ENCODE measurements at places on chromosomes 7 and 10.

DNA sequence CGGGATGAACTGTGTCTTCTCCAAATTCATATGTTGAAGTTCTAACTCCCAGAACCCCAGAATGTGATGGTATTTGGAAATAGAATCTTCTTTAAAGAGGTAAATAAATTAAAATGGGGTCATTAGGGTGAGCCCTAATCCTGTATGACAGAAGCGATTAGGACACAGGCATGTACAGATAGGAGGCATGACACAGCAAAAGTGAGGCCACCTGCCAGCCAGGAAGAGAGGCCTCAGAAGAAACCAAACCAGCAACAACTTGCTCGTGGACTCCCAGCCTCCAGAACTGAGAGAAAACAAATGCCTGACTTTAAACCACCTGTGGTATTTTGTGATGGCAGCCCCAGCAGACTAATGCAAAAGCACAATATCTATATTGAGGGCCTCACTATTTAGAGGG, 214.3 kb downstream of the NEBL start:
- DNase-seq = no peak

DNA sequence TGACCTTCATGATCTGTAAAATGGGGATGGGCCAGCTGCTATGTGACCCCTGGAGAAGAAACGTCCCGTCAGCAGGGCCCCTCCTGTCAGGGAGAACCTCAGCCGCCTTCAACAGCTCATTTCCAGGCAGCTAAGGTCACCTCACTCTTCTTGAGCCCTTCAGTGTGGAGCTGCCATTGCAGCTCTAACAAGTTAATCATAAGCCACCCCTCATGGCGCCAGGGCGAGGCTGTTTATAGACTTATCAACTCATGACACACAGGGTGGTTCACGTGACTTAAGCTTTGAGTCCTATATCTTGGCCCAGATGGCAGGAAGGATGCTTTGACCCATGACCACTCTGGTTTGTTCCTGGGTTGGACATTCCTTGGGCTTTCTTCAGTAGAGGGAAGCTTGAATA, 315.1 kb downstream of the TNS3 start:
- DNase-seq = no peak

DNA sequence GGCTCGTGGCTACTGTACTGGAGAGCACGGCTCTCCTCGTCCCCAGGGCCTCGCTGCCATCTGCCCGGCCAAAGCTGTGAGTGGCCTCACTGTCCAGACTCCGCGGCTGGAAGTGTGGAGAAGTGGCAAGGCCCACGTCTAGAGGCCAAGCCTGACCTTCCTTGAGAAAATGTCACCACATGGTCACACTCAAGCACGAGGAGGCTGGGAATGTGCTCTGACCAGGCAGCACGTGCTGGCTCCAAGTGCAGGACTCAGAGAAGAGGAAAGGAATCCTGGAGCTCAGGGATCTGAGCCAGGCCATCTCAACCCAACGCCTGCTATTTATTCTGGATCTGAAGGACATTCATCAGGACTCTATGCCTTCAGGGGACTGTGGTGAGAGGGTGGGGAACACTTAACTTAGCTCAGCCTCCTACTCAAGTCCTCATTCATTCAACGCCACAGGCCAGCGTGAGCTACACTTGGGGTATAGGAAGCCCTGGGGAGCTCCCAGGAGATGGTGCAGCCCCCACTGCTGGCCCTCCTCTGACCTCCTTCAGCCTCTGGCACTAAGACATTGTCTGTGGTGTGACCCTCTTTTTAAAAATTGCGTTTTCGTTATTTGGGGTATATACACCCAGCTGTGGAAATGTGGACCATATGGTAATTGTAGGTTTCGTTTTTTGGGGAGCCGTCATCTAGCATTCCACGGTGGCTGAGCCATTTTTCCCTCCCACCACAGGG, 29.0 kb downstream of the EN2 start:
- DNase-seq = no peak

- no peak for DNase-seq
These were observed 806.2 kb downstream of the CNTNAP2 start for GRCh38 chr7:146922782-146923181.

DNA sequence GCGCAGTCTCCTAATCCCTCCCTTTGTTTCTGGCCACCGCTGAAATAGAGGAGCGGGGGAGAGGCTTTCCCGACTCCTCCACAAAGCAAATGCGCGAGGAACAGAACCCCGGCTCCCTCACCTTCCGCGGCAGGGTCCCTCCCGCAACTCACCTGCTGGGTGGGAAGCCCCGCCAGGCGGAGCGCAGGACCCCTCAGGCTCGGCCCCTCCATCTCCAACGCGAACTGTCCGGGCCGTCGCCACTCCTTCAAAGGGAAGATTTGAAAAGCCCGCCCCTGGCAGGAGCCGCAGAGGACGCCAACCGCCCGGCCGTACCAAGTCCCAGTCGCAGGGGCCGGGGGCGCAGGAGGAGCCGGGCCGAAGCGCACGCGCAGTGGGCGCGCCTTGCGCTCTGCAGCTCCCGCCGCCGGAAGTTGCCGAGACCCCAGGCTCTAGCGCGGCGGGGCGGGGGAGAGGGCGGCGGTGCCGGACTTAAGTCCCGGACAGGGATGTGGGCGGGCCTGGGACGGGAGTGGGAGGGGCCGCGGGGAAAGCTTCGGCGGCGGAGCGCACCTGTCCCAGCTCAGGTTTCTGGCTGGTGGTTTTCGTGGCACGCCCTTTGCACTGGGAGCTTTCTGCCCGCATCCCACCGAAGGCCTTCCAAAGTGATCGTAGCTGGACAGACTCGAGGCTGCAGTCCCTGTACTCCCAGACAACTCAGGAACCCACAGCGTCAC, at the start of gene RTKN2:
Gene RTKN2, minus strand, starts transcription at position 446 of the 716 bp plus-strand sequence. Its CDS starts 234 bp downstream, at position 212.
- DNase-seq = peak; percentile 85

- DNase-seq = no peak
These were observed 13.1 kb downstream of the RPA3 start for GRCh38 chr7:7705318-7705717.

- DNase-seq = no peak
These were observed 545.1 kb downstream of the SH2D4B start for GRCh38 chr10:81082621-81083376.

DNA sequence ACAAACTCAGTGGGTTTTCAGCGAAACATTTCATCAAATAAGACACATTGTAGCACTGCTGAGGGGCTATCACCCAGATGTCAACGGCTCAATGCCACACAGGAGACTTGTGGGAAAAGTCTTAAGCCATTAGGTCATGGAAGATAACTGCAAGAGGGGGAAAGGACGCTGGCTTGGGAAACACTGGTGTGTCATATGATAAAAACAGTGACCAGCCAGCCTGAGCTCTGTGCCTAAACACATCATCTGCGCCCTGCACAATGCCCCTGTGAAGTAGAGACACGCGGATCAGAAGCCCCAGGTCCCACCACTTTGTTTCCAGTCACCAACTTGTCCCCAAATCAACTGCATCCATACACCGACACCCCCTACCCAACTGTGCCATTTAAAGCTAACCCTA, 116.7 kb downstream of the TNS3 start:
- DNase-seq = no peak

DNA sequence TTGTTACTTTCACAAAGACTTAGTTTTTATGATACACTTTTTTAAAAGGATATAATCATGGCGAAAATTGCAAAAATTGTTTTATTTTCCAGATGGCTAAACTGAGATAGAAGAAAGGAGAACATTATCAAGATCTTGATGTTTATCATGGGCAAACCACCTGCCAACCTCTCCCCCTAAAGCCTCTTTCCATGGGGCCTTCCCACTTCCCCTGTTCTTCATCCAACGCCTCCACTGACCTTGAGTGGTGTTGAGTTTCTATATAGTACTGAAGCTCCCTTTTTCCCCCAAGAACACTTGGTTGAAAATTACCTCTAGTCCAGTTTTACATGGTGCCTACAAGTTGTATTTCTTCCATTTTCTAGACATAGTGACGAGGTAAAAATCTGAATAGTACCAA, 5.0 kb downstream of the CREB3L2 start:
- no peak for DNase-seq

DNA sequence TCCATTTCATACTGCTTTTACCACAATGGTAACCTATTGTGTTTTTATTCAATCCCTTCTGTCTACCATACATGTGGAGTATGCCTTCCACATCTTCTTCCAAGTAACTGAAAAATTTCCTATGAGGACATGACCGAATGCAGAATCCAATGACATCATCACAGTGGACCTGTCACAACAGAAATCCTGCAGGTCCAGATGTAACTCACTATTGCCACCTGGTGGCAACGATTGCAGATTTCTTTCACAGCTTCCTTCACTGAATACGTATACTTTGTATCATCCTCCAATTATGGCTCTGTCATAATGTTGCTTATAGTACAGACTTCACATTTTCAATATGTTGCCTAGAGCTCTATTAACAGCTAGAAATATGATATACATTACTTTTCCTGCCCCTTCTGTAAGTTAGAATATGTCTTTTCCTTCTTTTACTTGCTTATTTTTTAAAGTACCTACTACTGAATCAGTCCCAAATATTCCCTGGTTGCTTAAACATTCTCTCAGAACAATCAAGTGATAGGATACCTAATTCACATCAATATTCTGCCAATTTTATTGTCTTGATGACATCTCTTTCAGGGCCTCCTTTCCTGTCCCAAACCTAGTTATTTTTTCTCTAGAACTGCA, 45.4 kb downstream of the SLC13A1 start:
- peak; percentile 72 for DNase-seq

GRCh38 chr7:134357486-134357885, 40.8 kb upstream of the SLC35B4 start:
- no peak for DNase-seq

DNA sequence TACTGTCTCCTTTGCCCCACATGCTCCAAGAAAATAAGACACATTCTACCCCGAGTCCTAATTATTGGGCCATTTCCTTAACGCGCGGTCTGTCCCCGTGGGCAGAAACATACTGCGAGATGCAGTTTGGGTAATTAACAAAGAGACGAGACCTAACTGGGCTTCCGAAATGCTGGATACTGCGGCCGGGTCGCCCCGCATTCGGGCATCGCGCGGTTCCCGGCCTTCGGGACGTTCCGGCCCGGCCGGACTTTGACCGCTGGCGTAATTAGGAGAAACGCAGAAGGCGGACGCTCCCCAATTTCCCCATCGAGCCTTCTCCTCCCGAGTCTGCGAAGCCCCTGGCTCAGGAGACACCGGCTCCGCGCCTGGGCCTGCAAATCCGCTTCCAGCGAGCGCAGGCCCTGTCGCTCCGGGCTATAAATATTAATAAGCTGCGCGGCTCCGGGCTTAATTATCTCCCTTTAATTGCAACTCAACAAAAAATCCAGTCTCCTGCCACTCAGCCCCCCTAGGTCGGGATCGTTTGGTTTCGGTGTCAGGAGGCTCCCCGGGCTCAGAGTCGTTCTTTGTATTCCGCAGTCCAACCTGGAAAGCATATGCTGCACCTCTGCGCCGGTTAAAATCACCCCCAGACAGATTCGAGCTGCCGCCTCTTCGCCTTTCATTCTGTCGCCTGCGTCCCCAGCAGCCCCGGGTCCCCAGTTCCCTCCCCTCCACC, 131.5 kb downstream of the SPAG6 start:
- DNase-seq = no peak

DNA sequence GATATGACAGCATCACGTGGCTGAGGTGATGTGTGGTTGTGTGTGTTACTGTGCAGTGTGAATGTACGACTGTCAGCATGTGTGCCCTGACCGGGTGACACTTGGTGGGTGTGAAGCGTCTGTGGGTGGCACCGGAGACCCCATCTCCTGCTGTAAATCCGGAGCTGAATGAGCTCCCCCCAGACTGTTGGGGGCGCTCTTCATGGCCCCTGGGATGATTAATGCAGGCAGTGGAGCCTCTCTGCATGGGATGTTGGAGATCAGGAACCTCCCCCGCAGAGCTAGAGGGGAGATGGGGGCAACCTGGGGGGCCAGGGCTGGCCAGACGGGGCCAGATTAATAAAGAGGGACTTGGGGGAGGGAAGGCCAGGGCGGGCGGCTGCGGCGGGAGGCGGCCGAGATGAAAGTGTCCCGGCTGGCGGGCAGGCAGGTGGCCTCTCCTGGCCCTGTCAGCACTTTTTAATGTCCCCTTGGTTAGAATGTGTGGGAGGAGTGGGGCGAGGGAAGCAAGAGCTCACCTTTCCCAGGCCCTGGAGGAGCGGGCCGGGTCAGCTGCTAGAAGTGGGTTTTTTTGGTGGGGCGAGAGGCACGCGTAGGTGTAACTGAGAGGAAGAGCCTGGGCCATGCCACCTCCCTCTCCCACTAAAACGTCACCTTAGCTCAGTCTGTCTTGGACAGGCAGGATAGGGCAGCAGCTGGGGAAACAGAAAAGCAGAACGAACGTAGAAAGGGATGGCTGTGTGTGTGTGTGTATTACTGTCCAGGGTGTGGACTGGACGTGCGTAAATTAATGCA, 34.1 kb downstream of the HIF1AN start:
- no peak for DNase-seq

DNA sequence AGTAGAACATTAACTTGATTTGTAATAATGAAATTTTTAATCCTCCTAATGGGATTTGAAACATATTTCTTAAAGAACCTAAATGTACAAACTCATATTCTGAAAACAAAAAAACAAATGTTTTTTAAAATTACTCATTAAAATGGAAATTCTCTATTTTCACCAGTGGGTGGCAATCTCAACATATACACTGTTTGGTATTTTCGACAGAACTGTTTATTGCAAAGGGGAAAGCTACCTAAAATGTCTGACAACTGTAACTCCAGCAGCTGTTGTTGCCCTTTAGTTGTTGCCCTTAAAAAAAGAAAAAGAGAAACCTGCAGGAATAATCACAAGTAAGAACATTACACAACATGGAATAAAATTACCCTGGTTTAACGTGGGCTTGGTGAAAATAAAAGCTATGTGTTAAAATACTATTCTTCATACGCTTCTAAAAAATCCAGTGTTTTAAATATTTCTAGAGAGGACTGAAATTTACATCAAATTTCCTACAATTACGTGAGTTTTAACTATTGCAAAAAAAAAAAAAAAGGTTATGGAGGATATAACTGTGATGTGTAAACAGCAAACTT, 54.5 kb downstream of the COL1A2 start:
- peak; percentile 40 for DNase-seq

DNA sequence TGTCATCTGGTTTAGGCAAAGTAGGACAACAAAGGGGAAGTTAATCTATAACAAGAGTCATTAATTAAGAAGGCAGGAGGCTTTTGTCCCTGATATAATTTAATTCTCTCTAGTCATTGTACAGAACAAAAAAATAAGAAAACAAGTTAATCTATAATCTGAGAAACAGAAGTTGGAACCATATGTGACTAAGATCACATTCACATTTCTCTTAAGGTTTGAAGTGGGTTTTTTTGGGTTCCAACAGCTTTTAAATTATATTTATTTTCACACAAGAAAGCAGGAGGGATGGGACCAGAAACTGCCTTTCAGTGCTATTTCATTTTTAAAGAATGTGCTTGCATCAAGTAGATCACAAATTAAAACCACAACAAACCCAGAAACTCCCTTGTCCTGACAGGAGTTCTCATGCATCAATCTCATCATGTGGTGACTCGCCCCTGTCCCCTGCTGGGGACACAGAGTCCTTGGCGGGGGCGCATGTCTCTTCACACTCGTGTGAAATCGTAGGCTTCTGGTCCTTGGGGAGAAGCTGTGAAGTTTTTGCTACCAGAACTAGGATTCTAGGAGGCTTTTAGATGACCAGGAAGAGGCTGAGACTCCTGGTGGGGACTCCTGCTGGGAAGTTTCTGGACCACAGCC, 10.1 kb upstream of the OPN4 start:
- DNase-seq = peak; percentile 1

- no peak for DNase-seq
These were observed 425.8 kb upstream of the AUTS2 start for GRCh38 chr7:69172357-69173077.

GRCh38 chr10:45557275-45557905, 115.2 kb downstream of the ZFAND4 start:
- DNase-seq = peak; percentile 44

Data from suppressor macrophage treated with lipopolysaccharide for 4 hours (primary cell).